ENCODE measurements at places on chromosomes 4 and X.

- DNase-seq: no peak
These were observed 125.5 kb upstream of the NRK start for GRCh38 chrX:105696870-105697269.

DNA sequence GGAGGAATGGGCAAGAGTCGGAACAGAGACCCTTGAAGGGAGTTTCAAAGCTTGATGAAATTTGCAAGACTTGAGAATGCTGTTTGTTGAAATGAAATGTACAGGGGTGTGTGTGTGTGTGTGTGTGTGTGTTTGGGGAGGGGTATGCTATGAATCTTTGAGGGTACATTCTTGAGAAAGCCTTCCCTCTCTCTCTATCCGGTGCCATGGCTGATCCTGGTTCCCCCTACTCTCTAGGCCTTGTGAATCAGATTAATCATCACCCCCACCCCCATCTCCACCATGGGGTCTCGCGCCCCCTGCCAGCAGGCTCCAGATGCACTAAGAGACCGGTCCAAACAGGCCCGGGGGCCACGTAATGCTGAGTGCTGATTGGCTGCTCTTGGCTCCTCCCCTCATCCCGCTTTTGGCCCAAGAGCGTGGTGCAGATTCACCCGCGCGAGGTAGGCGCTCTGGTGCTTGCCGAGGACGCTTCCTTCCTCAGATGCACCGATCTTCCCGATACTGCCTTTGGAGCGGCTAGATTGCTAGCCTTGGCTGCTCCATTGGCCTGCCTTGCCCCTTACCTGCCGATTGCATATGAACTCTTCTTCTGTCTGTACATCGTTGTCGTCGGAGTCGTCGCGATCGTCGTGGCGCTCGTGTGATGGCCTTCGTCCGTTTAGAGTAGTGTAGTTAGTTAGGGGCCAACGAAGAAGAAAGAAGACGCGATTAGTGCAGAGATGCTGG is at the start of gene HTR2C:
HTR2C (plus strand) TSS at position 441 of the 729 bp plus-strand sequence. CDS start 142,851 bp downstream, outside the sequence.
- no peak for DNase-seq

DNA sequence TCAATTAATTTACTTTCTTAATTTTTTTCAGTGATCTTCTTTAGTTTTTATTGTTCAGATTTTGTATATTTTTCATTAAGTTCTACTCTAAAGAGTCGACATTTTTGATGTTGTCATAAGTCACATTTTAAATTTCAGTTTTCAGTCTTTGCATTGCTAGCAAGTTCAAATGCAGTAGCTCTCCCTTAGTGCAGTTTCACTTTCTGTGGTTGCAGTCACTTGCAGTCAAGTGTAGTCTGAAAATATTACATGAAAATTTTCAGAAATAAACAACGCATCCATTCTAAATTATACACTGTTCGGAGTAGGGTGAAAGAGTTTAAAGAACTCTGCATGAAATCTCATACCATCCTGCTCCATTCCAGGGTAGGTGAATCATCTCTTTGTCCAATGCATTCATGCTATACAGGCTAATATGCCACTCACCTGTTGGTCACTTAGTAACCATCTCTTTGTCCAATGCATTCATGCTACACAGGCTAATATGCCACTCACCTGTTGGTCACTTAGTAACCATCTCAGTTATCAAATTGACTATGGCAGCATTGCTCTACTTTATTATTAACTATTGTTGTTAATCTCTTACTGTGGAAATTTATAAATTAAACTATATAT is 356.9 kb downstream of the STPG2 start:
- no peak for DNase-seq

- no peak for DNase-seq
These were observed 891.1 kb upstream of the HS3ST1 start for GRCh38 chr4:12319765-12320164.

GRCh38 chrX:42943051-42943974 is 165.3 kb upstream of the PPP1R2C start:
- DNase-seq: no peak
